NCI-H1092 treated with DMSO at 0.1 percent for 48 hours (cell line): ENCODE measurements at places on chromosomes 2 and 18.
A peak's percentile ranks its signal among the peaks of the same experiment; 100 is the strongest.

DNA sequence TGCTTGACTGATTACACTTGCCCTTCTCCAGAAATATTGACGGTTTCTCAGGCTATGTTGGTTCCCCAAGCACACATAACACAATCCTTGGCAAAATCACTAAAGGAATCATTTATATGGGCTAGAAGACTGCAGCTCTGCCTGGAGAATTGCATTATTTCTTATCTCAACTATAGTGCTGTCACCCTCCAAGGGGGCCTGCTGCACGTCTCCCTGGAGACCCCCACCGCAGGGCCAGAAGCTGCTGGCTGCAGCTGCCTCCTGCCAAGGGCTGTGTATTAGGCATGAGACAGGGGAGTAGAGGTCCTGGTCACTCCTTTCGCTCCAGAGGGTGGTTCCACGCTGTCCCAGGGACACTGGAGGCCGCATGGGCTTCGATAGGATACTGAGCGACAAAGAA, 76.6 kb downstream of the LRRC30 start:
- DNase-seq: no peak

- DNase-seq: no peak
Measured at GRCh38 chr18:26840965-26841364, 24.5 kb downstream of the AQP4 start.

GRCh38 chr2:112187805-112188596, 49.8 kb downstream of the FBLN7 start:
- DNase-seq: no peak

- DNase-seq: no peak
Measured at GRCh38 chr2:111196435-111196834, 75.7 kb downstream of the BCL2L11 start.

- no peak for DNase-seq
Measured at GRCh38 chr2:222569826-222570225, 86.1 kb downstream of the FARSB start.

DNA sequence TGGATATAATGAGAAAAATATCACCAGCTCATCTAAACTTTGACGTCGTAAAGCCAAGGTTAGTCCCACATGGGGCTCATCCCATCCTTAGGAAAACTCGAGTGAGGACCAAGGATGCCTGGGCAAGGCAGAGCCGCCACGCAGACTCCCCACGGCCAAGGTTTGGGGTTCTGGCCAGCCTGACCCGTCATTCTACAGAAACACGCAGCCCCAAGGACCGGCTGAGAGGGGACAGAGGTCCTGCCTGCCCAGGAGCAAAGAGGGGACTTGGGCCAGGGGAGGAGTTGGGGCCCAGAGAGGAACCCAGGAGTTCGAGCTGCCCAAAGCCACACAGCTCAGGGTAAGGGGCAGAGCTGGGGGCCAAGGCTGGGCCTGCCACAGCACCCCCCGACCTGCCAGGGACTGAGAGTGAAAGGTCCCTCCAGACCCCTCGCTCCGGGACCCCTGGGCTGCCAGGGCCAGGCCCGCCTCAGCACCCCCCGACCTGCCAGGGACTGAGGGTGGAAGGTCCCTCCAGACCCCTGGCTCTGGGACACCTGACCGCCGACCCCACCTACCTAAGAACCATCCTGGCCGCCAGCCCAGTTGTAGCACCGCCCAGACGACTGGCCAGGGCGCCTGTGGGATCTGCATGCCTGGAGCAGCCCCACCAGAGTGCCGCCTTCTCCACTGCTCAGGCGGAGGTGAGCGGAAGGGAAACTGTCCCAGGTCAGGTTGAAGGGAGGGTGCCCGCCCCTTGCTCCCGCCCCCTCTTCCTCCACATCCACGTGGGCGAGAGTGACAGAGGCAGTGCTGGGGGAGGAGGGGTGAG, at the start of gene PDCD1:
TSS of gene PDCD1 (minus strand) at position 689 of the 811 bp plus-strand sequence. CDS start at position 633, 56 bp downstream.
- DNase-seq: no peak

DNA sequence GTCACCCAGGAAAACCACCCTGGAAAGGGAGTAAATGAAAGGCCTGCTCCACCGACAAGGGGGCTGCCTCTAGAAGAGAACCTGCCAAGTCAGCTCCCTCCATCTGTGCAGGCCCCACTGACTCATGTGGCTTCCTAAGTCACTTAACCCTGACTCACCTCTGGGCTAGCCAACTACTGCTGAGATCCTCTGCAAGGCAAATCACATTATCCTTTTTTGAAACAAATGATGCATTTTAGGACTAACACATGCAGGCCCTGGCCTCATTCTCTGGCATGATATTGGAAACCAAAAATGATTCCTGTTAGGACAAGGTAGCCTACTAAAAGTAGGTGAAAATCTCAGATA, 474.6 kb downstream of the EPHA4 start:
- DNase-seq: no peak

- no peak for DNase-seq
Measured at GRCh38 chr18:39025531-39025930, 1459.9 kb upstream of the CELF4 start.

- DNase-seq: no peak
Measured at GRCh38 chr2:62439425-62439824, 66.6 kb downstream of the TMEM17 start.

DNA sequence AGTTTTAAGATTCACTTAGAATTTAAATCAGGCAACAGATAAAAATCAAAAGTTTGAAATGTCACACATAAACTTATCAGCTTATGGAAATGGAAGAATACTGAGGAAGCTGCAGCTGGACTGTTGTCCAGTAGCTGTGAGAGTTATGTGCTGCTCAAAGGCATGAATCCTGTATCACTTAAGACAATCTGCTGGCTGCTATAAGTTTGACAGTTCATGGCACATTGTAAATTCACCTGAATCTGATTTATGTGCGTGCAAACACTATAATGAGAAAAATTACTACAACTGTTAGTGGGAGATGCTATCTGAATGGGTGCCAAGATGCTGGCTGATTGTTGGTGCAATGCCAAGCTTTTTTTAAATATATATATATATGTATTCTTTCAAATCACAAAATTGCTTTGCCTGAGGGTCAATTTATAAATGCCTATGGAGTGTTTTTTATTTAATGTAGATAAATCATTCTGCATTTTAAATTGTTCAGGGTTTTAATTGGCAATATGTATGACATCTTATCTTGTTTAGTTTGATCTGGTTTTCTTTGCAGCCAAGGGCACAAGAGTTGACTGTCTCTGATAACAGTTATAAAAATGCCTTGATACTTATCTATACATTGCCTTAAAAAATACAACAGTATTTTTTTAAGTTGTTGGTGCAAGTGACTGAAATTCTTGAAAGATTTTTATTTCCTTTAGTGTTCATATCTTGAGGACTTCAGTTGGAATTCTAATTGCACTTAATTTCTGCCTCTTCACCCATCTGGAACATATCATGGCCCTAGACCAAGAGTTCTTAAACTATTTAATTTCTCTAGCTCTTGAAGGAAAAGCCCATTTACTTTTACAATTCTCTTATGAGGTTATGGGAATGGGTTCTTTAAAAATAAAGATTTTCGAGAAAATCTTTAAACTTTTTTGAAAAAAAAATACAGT, 48.7 kb downstream of the CAVIN2 start:
- DNase-seq: no peak

DNA sequence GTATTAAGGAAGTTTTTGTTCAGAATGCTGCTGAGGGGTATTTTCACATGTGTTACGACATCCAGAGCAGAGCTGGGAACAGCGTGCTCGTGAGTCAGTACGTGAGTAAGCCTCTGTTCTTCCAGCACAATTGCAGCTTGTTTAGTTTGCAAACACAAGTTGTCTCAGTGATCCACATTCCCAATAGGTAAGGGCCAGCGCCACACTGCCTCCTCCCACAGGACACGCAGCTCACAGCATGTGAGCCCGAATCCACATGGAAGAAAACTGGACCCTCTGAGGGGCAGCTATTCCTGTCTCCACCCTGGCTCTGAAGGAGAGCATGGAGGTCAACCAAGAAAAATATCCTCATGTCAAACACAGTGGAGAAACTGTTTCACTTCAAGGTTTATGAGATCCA, 173.9 kb upstream of the PID1 start:
- DNase-seq: no peak

- DNase-seq: no peak
Measured at GRCh38 chr2:24571828-24572442, 80.9 kb downstream of the NCOA1 start.

- no peak for DNase-seq
Measured at GRCh38 chr18:32318581-32318980, 128.7 kb downstream of the MEP1B start.

DNA sequence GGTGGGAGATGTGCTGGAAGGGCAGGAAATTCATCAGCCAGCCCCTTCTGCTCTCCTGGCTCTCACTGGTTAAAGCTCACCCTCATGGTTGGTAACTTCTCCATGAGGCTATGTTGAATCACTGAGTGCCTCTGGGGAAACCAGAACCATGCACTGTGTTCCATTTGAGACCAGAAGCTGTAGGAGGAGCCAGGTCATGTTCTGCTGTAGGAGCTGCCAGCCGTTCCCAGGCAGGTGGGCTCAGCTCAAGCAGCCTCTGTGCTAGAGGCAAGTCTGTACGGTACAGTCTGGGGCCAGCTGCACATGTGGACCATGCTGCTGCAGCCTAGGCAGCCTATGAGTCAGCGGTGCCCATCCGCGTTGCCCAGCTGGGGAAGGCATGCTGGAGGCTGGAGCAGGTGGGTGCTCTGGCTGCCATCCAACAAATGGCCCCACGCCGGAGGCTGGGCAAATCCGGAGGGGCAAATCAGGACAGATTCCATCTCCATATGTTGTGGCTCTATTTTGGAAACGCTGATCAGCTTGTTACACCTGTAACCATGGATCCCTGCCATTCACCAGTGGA, 22.0 kb upstream of the KCNF1 start:
- peak; percentile 34 for DNase-seq

DNA sequence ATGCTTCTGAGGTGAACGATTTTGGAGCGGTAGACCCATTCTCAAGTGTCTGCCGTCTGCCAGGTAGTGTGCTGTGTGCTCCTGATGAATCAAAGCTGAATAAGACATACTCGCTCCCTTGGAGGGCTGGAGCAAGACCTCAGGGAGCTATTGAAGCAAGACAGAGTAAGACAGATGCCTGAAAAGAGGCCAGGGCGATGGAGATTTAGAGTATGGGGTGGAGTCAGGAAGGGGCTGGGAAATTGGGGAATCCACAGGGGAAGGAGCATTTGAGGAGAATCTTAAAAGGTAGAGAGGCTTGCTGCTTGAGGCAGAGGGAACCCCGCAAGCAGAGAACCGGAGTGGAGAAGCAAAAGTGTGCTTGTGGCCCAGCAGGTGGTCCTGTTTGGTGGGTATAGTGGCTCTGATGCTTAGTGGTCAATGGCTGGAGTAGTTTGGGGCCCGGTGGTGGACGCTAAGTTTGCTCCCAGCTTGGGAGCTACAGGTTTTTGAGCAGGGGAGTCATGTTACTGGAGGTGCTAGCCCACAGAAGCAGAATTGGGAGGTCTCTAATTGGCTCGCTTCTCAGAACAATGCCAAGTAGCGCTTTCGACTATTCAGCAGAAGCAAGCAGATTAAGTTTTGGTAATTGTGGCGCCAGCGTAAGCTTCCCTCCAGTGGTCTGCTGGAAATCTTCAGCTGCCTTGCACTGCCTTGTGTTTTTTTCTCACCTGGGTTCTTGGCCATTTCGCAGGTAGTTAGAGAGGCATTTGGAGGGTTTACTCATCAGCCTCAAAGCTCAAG, 2.0 kb downstream of the CNNM4 start:
- no peak for DNase-seq

DNA sequence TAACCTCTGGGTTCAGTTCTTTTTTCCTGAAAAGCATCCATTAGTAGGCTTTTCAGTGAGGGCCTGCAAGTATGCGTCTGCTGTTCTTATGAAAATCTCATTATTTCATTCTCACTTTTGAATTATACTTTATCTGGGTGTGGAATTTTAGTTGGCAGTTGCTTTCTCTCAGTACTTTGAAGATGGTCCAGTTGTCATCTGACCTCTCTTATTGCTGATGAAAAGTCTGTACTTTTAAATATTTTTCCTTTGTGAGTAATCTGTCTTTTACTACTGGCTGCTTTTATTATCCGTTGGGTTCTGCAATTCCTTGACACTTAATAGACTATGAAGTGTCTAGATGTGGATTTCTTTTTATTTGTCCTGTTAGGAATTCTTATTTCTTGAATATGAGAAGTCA, 307.8 kb downstream of the CYP26B1 start:
- DNase-seq: no peak

- DNase-seq: no peak
Measured at GRCh38 chr2:626491-627339, 50.5 kb downstream of the TMEM18 start.

GRCh38 chr2:37705191-37705590, 33.7 kb upstream of the CDC42EP3 start:
- no peak for DNase-seq

GRCh38 chr2:42764096-42764495, at the start of gene OXER1:
TSS of gene OXER1 (minus strand) at chr2:42764135. CDS start at chr2:42764062, 73 bp downstream.
- DNase-seq: no peak
